CD4-positive, alpha-beta T cell (primary cell): ENCODE measurements at places on chromosomes 2 and 18. TPM values are rescaled to one million over a fixed set of nuclear protein-coding genes. Genes with fewer than 3 reads are reported as not detected.
A peak's percentile ranks its signal among the peaks of the same experiment; 100 is the strongest.

- H3K27me3 ChIP-seq: peaks cover 33% of the 10 kb centered on the region
- no peak for DNase-seq
- peaks cover 19% of the 10 kb centered on the region for H3K4me1 ChIP-seq
Measured at GRCh38 chr2:23386339-23387220, 1.6 kb downstream of the KLHL29 start.

DNA sequence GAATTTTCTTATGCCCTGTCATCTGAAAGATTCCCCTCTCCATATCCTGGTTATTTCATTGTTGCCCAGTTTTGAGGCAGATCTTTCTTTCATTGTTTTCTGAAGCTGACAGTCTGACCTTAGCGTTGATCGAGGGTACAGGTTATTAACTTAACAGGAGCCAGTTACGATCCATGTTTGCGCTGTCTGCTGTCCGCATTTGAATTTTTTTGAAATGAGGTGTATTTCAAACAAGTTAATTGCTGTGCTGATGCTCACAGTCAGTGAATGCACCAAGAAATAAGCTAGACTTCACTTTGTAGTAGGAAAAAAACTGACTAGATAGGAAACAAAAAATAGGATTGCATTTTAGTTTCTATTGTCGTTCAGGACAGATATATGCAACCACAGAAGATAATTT is 34.8 kb upstream of the SPAG16 start:
- DNase-seq: no peak

DNA sequence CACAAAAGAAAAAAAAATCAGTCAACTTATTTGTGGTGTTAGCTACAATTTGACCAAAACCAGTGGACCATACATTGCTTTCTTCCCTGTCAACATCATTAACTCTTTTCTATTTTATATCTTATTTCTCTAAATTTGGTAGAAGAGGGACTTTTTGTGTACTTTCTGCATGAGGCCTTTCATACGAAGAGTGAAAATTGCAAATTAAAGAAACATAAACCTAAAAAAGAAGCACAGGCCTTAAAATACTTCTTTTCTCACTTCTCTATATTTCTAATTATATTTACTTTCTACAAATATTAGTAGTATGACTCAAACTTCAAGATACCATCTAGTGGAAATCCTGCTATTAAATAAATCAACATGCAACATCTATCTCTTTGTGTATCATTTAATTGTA is 1073.4 kb upstream of the ZEB2 start:
- H3K27ac ChIP-seq: no peak overlapping the region
- no peaks in the 10 kb centered on the region for H3K36me3 ChIP-seq
- H3K4me1 ChIP-seq: no peaks in the 10 kb centered on the region
- DNase-seq: no peak
- no peaks in the 10 kb centered on the region for H3K27me3 ChIP-seq

GRCh38 chr2:27730261-27730662 is 41.3 kb upstream of the MRPL33 start:
- H3K27ac ChIP-seq: no peak overlapping the region
- no peak overlapping the region for H3K4me3 ChIP-seq
- no peaks in the 10 kb centered on the region for H3K27me3 ChIP-seq
- no peaks in the 10 kb centered on the region for H3K36me3 ChIP-seq
- H3K4me1 ChIP-seq: peaks cover 4% of the 10 kb centered on the region

- DNase-seq: peak; percentile 64
- no peak overlapping the region for H3K4me3 ChIP-seq
- H3K27ac ChIP-seq: no peak overlapping the region
- no peaks in the 10 kb centered on the region for H3K4me1 ChIP-seq
- H3K36me3 ChIP-seq: peaks cover 10% of the 10 kb centered on the region
Measured at GRCh38 chr2:113965644-113966043, 75.8 kb downstream of the ACTR3 start.

DNA sequence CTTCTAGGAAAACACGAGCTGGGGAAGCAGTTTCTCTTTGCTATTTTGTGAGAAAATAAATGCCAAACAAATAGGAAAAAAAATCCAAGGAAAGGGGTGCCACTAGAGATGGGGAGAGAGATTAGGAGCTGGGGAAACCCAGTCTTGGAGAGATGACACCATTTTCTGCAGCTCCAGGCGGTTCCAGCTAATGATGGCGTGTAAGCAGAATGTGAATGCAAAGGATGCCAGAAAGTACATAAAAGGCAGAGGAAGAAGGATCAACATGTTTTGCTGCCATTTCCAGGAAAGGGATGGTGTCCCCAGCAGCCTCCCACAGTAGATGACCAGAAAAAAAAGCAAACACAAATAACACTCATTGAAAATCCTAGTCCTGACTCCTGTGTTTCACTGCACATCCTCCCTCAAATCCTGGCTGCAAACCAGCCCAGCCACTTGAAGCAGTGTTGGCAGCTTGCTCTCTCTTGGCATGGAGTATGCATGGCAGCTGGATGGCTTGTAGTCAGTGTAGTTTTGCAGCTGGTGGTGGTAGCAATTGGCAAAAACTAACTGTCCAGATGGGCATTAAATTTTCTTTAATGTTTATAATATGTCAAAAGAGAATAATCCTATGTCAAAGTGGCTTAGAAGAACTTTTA is 93.6 kb downstream of the FTCDNL1 start:
- no peaks in the 10 kb centered on the region for H3K36me3 ChIP-seq
- H3K4me3 ChIP-seq: no peak overlapping the region
- DNase-seq: no peak
- no peak overlapping the region for H3K27ac ChIP-seq
- no peaks in the 10 kb centered on the region for H3K4me1 ChIP-seq

- no peaks in the 10 kb centered on the region for H3K36me3 ChIP-seq
- H3K4me3 ChIP-seq: no peak overlapping the region
- no peaks in the 10 kb centered on the region for H3K27me3 ChIP-seq
- no peaks in the 10 kb centered on the region for H3K4me1 ChIP-seq
- no peak overlapping the region for H3K27ac ChIP-seq
- no peak for DNase-seq
Measured at GRCh38 chr2:79977792-79978191, 326.8 kb downstream of the LRRTM1 start.

Gene CHRNG
- not detected for total RNA-seq

Gene TP53I3
- total RNA-seq: 0.20 TPM

Gene FIGLA
- not detected for total RNA-seq
